ENCODE measurements at places on chromosomes 4 and X.

GRCh38 chrX:114774691-114775090 is 190.8 kb downstream of the HTR2C start:
- no peak for DNase-seq

DNA sequence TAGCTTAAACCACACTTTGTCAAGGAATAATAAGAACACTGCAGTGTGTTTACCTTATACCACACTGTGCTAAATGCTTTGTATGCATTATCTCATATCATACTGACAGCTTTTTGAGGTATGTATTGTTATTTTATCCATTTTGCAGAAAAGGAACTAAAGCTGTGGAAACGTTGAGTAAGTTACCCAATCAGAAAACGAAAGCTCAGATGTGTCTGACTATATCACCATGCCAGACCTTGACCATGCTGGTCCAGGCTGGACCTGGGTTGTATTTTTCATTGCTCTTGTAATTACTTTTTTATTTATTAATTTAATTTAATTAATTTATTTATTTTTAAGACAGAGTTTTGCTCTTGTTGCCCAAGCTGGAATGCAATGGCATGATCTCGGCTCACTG is 2.1 kb downstream of the HSD17B11 start:
- no peak for DNase-seq

- no peak for DNase-seq
Measured at GRCh38 chrX:14712096-14712495, 160.8 kb downstream of the FANCB start.

GRCh38 chr4:154464654-154465053 is 26.9 kb downstream of the DCHS2 start:
- DNase-seq = no peak

GRCh38 chr4:164531336-164531735 is 222.6 kb upstream of the SMIM31 start:
- no peak for DNase-seq

GRCh38 chrX:108437349-108438109 is 693 bp downstream of the COL4A6 start:
- DNase-seq = no peak

DNA sequence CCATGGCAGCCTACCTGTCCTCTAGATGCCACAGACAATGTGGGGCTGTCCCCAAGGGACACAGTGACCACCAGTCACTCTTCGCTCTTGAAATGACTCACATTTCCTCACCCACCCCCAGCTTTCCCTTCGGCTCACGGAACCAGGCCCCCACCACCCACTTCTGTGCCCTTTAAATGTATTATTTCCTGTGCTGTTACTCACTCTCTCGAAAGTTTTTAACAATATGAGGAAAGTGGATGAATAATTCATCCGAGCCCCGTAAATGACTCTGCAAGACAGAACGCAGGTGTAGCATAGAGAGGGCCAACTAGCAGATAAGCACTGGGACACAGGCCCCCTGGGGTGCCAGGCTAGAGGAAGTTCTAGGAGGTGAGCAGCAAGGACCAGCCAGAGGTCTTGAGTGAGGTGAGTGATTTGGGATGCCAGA is 179.5 kb upstream of the TBL1X start:
- DNase-seq = no peak

GRCh38 chr4:85125688-85126087 is 159.2 kb upstream of the WDFY3 start:
- no peak for DNase-seq

- DNase-seq = no peak
Measured at GRCh38 chrX:39653691-39654090, 444.1 kb downstream of the BCOR start.

GRCh38 chr4:98692411-98692810 is 34.0 kb upstream of the TSPAN5 start:
- no peak for DNase-seq

DNA sequence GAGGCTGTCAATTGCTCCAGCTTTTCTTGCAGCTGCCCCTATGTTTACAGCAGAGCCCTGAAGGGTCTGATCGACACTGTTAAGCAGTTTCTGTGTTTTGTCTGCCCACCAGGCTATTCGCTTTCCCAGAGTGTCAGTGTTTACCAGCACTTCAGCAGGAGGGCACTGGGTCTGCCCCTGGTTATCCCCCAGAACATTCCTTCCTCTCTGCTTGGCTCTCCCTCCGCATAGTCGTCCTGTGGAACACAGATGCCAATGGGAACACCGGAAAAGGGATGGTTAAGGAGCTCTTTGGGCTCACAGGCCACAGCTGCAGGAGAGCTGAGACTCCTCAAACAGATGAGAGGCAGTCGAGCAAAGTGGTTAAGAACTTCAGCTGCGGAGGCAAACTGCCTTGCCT is 71.3 kb upstream of the FBXW7 start:
- DNase-seq = no peak

GRCh38 chr4:70901607-70901983 is 574 bp upstream of the MOB1B start:
- no peak for DNase-seq

DNA sequence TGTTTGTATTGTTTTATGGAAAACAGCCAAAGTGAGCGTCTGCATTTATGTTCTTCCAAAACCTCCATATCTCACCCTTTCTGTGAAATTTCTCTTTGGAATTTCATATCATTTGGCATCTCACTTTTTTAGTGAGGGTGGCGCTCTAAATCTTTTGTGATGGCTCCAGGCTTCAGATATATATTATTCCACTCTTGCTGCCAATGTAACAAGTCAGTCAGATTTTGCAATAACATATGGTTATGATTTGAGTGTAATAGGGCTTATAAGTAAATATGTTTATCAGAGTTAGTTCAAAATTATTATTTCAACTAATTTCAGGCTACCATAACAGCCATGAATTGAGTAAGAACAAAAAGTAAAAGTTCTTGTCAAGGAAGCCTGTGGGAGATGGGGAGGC is 314.7 kb downstream of the PDGFC start:
- no peak for DNase-seq

GRCh38 chr4:55965585-55965984 is 16.8 kb downstream of the CEP135 start:
- no peak for DNase-seq

GRCh38 chrX:17285983-17286382 is 89.0 kb upstream of the NHS start:
- DNase-seq = no peak

DNA sequence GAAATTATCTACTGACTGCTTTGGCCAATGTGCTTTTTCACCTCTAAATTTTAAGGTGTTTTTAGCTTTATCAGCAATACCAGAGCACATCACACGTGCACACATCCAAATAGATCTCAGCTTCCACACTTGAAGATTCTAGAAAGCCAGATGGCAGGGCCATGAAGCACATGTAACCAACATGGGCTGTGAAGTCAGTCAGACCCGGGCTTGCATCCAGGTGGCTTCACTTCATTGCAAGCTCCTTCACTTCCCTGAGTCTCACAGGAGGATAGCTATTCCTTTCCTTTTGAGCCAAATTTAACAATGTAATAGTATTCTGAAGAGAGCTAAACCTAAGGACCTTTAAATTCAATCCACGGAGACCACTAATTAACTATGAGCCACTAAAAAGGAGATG is 86.5 kb downstream of the SH3RF1 start:
- DNase-seq = no peak

GRCh38 chr4:13174001-13174400 is 310.1 kb downstream of the RAB28 start:
- DNase-seq = no peak

GRCh38 chr4:93749292-93749761 is 79.2 kb upstream of the ATOH1 start:
- no peak for DNase-seq

GRCh38 chr4:94831607-94832006 is 73.9 kb downstream of the BMPR1B start:
- no peak for DNase-seq

GRCh38 chr4:22850630-22851029 is 157.9 kb downstream of the GBA3 start:
- no peak for DNase-seq
